ENCODE measurements at places on chromosomes 6 and 20. TPM values are rescaled to one million over a fixed set of nuclear protein-coding genes. Genes with fewer than 3 reads are reported as not detected.

GRCh38 chr20:44742304-44743079, 3.2 kb upstream of the KCNK15 start:
- DNase-seq = no peak

DNA sequence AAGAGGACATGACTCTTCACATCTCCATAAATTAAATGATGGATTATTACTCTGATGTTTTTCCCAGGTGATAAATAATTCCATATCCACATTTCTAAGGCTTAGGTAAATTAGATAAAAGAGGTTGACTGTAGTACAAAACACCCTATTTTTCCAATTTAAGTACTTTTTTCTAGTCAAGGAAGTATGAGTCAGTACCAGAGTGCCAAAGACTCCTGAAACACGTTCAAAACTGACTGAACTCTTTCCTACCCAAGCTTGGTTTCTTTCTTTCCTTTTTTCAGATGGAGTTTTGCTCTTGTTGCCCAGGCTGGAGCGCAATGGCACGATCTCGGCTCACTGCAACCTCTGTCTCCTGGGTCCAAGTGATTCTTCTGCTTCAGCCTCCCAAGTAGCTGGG, 85.0 kb downstream of the DOK5 start:
- DNase-seq = no peak

EEF1A2 gene
- total RNA-seq = 233 TPM

DNA sequence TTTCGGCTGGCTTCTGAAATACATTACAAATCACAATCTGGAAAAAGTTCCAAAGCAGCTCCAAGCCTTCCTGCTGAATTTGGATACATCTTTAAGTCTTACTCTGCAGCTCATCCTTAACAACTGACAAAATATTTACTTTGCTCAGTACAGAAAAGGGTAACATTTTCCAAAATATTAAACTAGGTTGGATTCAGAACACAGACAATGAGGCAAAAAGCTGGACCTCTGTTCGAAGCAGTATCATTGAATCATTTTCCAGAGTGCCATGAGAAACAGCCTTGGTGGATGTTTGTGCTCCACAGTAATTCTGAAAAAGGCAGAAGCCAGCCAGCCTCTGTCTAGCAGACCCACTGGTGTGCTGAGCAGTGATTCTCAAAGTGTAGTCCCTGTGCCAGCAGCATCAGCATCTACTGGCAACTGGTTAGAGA, 162.1 kb downstream of the AIG1 start:
- no peak for DNase-seq

PRR18 gene
- not detected for total RNA-seq

DNA sequence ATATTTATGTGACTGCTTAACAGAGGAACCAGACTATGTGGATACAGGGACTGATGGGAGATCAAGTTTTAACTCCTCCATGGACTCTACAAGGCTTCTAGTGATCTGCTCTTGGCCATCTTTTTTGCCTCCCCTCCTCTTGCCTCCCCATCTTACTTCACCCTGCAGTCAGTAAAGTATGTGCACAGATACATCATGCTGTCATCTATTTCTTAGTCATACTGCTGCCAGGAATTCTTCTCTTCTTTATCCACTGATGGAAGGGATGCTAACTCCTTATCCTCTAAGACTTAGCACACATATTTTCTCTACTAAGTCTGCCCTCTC, 27.6 kb upstream of the FAM83C start:
- no peak for DNase-seq

All from H4 (cell line).